AG10803 (cell line): ENCODE measurements at places on chromosomes 7 and 10.

- DNase-seq, result no peak
These were observed 1.9 kb downstream of the COX15 start for GRCh38 chr10:99730026-99730425.

DNA sequence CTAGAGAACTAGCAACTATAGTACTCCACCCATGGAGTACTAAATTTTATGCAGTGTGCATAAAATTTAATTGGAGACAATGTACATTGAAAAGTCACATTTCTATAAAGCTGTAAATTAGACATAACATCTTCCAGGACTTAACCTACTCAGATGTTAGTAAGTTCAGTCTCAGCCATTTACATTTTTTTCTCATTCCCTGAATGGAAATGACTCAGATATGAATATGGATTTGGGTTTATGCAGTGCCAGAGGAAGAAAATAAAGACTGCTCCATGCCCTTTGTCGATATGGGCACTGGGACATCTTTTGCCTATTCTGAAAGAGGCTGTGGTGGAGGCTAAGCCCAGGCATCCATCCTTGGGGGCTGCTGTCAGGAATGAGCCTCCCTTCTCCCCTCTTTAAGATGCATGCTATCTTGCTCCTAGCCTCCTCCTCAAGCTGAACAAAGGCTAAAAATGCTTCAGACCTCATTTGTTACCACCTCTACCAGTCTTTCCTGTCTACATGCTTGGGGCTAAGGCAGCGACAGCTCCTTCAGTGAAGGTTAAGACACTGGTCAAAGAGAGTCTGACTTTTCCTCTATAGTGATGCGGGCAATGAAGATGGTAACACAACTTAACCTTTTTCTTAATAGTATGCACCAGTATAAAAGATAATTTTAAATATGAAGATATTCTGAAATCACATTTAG is 486.8 kb upstream of the ANKRD30A start:
- DNase-seq, result no peak

- no peak for DNase-seq
These were observed 65.6 kb upstream of the MKI67 start for GRCh38 chr10:128191847-128192246.

GRCh38 chr10:20891338-20891714 is 5.8 kb downstream of the NEBL start:
- DNase-seq, result peak; percentile 9

- no peak for DNase-seq
These were observed 9.1 kb downstream of the PRKG1 start for GRCh38 chr10:51083356-51083853.

DNA sequence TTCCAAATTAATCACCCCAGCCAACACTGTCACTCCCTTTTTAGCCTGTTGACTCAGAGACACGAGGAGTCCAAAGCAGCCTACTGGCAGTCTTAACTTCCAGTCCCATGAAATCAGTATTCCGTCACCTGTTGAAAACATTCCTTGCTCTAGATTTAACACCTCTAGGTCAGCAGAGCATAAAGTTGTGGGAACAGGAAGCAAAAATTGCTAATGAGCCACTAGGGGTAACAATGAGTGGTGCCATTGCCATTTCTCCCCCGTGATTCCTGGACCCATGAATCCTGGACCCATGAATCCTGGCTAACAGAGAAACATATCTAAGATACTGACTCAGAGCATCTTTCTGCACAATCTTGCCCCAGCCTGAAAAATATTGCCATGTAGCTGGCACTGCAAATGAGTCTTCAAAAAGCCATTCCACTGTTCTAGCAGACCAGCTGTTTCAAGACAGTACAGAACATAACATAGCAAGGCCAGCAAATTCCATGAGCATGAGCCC is 252.7 kb upstream of the PTER start:
- peak; percentile 61 for DNase-seq

DNA sequence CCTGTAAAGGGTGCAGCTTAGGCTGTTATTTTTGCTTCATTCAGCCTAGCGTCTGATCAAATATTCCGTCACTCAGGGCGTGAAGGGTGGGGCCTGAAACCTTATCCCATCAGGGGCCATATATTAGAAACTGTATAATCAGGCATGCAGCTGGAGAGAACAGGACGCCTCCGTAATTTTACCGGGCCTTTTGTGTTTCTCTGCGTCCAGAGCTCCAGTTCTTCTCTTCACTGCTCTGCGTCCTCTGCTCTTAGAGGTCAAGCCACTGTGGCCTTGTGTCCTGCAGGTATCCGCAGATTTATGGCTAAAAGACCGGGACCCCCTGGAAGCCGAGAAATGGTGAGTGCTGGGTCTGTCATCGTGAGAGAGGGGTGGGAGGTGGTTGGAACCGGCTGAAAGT is at the start of gene ZNF735:
Gene ZNF735, plus strand, starts transcription at position 301 of the 400 bp plus-strand sequence. Its CDS starts 0 bp downstream, at position 301.
- no peak for DNase-seq

DNA sequence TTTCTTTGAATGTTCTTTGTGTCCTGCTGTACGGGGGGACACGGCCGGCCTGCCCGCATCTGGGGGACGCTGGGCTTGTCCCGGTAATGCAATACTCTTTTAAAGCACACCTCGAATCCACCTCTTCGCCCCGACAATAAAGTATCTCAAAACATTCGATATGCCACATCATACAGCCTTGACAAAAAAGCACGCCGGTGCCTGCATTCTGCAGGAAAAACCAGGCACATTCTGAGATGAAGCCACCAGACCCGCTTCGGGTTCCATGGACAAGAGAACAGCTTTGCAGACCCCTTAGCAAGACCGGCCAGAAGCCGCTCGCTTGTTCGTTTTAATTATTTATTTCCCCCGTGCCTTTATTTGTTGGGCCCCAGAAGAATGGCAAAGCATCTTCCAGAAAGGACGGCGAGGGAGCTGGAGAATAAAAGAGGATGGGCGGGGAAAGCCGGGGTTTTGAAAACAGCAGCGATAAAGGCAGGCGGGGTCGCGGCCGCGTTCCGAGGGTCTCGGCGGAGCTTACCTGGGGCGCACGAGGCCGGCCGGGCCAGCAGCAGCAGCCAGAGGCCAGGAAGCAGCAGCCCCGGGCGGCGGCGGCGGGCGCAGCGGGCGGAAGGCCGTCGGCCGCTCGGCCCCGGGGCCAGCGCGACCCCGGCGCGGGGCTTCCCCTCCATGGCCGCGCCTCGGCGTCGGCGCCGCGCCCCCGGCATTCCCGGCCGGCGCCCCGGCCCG is 462 bp downstream of the KIAA1549 start:
- no peak for DNase-seq

- DNase-seq, result peak; percentile 31
These were observed 98.5 kb upstream of the KDM7A start for GRCh38 chr7:140275069-140275965.

DNA sequence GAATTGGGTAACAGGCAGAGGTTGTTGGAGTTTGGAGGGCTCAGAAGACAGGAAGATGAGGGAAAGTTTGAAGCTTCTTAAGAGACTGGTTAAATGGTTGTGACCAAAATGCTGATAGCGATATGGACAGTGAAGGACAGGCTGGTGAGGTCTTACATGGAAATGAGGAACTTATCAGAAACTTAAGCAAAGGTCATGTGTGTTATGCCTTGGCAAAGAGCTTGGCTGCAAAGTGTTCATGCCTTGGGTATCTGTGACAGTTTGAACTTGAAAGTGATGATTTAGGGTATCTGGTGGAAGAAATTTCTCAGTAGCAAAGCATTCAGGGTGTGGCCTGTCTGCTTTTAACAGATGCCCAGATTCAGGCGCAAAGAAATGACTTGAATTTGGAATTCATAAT is 64.5 kb upstream of the EEPD1 start:
- no peak for DNase-seq

GRCh38 chr7:11466517-11467105 is 365.4 kb downstream of the THSD7A start:
- no peak for DNase-seq

- DNase-seq, result peak; percentile 45
These were observed 615 bp downstream of the ARHGAP12 start for GRCh38 chr10:31927884-31928548.

- DNase-seq, result no peak
These were observed 2.6 kb downstream of the MUC12 start for GRCh38 chr7:100972002-100972347.

- no peak for DNase-seq
These were observed 692.1 kb downstream of the DNAJB9 start for GRCh38 chr7:109261781-109262180.

DNA sequence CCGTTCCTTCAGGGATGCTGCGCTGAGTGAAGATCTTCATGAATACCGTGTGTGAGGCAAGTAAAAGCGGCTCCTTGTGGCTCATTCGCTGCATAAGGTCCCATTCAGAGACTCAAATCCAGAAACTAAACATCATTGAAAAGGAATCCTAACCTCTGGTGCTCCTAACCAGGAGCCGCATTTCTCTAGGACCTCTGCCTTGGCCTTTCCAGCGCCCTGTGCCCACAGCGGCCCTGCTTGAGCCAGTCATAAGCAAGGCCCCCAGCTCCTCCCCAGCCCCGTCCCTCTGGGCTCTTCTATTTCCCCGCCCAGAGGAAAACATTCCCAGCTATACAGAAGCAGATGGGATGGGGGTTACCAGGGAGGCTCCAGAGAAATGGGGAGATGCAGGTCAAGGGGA is 42.6 kb upstream of the INSIG1 start:
- DNase-seq, result no peak

GRCh38 chr7:94374231-94374630 is 20.5 kb upstream of the COL1A2 start:
- DNase-seq, result peak; percentile 97

DNA sequence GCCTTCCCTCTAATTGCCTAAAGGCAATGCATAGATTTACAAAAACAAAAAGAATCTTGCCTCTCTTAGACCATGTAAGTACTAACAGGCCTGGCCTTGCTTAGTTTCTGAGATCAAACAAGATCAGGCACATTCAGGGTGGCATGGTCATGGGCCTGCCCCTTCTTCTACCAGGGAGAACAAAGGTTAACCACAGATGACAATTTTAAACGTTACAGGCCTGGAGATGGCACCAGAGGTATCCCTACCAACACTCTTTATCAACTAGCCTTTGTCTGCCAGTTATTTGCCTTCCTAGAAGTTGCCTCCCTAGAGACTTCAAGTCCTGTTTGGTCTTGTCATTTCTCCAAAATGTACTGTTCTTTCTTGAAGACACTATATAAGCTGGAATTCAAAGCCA is 252.6 kb downstream of the DOCK4 start:
- no peak for DNase-seq

GRCh38 chr7:121073463-121074099 is 85.1 kb downstream of the CPED1 start:
- DNase-seq, result peak; percentile 54

DNA sequence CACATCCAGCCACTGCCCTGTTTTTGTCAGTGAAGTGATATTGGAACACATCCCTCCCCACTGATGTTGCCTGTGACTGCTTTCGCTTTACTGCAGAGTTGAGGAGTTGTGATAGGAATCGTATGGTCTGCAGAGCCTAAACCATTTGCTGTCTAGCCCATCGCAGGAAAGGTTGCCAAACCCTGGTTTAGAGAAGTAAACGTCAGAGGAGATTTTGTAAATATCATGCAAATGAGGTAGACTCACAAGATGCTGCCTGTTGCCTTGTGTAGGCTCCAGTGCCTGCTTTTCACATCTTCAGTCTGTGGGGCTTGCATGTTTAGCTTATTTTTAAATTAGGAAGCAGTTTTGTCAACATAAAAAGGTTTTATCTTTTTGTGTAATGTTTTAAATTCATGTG is 107.1 kb downstream of the TRRAP start:
- DNase-seq, result no peak

DNA sequence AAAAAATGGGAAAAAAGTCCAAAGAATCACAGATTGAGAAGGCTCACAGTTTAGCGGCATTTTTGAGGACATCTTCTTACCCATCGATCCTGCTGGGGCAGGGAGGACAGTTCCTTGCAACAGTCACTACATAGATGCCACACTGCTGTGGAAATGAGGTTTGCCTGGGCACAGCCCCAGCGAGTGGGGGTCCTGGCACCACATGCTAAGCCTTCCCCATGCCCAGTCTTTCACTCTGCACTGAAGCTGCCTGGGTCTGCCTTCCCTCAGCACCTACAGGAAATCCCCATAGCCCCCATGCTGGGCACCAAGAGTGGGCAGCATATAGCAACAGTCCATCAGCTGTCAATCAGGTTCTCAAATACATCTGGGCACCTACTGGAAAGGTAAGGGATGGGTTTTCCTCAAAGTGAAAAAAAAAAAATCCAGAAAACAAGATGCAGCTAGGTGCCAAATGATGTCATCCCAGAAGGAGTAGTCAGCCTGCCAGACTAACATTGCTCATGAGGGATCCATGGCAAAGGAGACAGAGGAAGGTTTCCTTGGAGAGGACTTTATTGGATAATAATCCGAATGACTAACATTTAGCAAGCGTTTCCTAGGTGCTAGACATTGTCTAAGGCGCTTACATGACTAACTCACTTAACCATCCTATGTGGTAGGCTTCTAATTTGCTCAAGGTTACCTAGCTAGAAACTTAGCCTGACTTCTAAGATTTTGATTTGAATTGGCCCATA is 125.7 kb upstream of the CXCL12 start:
- DNase-seq, result peak; percentile 83

DNA sequence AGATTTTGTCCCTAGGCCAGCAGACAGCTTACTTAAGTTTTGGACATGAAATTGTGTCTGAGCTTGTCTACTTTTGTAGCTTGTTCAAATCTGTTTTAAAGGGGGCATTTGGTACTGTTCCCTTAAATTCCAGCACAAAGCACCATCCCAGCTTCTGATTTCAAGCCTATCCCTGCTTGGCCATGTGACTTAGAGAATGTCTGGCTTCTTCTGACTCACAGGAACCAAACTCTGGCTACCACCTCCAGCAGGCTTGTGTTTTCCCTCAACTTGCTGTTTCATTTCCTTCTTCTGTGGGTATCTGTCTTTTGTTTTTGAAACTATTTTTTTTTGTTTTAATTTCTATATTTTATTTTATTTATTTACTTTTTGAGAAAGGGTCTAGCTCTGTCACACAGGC is 97.9 kb upstream of the FZD8 start:
- peak; percentile 38 for DNase-seq

- no peak for DNase-seq
These were observed 23.4 kb upstream of the ARHGAP12 start for GRCh38 chr10:31952066-31952465.

DNA sequence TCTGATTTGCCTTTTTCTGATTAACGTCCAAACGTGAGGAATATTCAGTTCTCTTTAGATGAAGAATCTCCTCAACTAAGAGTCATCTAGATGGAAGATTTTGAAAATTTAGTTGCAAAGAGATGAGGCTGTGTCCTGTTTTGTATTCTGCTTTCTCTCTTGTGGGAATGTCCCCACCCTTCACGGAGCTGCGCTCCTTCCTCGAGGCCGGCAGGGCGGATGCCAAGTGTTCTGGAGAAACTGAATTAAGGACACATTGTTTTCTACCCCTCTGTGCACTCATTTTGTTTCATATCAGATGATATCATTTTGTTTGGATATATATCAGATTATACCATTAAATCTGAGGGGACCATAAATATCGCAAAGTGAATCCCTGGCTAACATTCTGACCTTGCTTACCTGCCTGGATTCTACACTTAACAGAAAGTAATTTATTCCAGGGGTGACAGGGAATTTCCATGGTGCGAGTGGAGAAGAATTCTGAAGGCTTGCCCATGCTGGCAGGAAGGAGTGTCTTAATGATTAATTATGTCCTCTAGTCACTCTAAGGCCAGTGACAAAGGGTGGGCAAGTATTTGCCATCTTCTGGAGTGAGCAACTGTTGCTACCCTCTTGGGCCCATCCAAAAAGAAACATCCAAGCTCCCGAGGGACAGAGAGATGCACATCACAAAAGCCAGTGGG is 47.9 kb upstream of the IGFBP3 start:
- no peak for DNase-seq
